ENCODE measurements at places on chromosomes 2 and 18.

DNA sequence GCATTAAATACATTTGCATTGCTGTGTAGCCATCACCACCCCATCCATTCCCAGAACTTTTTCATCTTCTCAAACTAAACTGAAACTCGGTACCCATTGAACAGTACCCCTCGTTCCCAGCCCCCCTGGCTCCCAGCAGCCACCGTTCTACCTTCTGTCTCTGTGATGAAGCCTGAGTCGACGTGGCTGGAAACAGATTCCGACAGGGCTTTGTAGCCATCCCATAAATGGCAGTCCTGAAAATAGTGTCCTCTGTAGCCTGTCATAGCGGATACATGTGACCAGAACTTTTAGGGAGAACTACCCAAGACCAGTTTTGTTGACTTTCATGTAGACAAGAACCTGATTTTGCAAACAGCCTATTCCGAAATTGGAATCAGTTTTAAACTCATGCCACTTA, 59.1 kb downstream of the TSHZ1 start:
- DNase-seq = no peak

DNA sequence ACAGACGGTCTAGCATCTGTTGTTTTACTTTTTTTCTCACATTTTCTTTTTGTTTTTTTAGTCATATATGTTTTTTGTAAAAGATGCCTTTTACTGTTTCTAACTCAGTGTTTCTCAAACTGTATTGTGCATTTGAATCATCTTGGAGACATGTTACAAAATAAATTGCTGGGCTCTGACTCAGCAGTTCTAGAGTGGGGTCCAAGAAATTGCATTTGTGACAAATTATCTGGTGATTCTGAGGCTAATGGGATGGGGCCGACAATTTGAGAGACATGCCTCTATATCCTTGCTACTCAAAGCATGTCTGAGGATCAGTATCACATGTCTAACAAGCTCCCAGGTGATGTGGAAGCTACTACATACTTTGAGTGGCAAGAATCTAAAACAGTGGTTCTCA, 478.8 kb downstream of the PLCL1 start:
- DNase-seq = no peak

GRCh38 chr2:18993756-18994338, 364.6 kb downstream of the OSR1 start:
- no peak for DNase-seq

GRCh38 chr2:76711490-76711889, 810.7 kb downstream of the LRRTM4 start:
- no peak for DNase-seq

GRCh38 chr18:57771626-57772025, 31.5 kb downstream of the ATP8B1 start:
- DNase-seq = no peak

GRCh38 chr2:85594715-85595300, 737 bp upstream of the RNF181 start:
- no peak for DNase-seq

GRCh38 chr2:177625744-177626650, 233.4 kb downstream of the AGPS start:
- DNase-seq = peak; percentile 29

- peak; percentile 15 for DNase-seq
Observed at GRCh38 chr2:231883468-231883881, 42.7 kb downstream of the NPPC start.

DNA sequence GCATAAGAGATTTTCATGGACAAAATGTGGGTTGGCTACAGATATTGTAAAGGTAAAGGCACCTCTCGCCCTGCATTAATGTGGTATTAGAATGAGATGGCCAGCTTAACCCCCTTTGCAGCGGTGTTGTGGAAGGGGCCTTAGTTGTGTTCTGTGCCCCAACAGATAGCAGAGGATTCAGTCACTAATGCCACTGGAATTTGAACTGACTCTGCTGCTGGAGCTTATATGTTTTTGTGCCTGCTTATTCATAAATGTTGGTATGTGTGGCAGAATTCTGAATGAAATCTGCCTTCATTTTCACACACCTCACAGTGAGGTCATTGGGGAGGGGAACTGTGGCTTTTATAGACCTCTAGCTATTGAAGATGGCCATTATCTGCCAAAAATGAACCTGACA, 90.7 kb upstream of the ITGA6 start:
- DNase-seq = peak; percentile 41

- DNase-seq = no peak
Observed at GRCh38 chr2:201923436-201924328, 110.0 kb upstream of the FZD7 start.

DNA sequence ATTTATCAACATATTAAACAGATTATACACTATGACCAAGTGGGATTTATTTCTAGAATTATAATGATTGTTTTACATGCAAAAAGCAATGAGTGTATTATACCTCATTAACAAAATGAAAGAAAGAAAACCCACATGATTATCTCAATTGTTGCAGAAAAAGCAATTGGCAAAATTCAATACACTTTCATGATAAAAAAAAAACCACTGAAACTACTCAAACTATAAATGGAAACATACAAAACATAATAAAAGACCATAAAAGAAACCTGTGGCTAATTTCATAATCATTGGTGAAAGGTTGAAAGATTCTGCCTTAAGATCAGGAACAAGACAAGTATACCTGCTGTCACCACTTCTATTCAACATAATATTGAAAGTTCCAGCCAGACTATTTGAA, 325.9 kb downstream of the AKAIN1 start:
- no peak for DNase-seq

DNA sequence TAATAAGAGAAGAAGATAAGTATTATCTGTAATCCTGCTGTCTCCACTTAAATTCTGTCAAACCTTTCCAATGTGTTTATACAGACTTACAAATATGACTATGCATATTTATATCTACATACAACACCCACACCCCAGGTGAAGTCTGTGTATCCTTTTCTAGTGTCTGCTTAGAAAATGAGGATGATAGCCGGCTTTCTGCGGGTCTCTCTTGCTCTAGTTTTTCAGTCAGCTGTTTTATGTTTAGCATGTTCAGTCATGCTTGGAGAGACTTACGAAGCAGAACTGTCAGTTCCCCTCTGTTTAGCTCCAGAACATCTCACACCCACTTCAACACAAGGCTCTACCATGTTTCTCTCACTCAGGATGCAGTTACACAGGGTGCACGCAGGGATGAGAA, 137.3 kb upstream of the NFATC1 start:
- DNase-seq = no peak
